ENCODE measurements at places on chromosomes 7 and 10.

- no peak for DNase-seq
These were observed 628.8 kb downstream of the SUGCT start for GRCh38 chr7:40763319-40764287.

- DNase-seq = no peak
These were observed 21.4 kb upstream of the GPR146 start for GRCh38 chr7:1022801-1023465.

GRCh38 chr7:2191016-2191415 is 41.7 kb downstream of the MAD1L1 start:
- no peak for DNase-seq

GRCh38 chr10:84353052-84353803 is 24.8 kb downstream of the CCSER2 start:
- DNase-seq = no peak

DNA sequence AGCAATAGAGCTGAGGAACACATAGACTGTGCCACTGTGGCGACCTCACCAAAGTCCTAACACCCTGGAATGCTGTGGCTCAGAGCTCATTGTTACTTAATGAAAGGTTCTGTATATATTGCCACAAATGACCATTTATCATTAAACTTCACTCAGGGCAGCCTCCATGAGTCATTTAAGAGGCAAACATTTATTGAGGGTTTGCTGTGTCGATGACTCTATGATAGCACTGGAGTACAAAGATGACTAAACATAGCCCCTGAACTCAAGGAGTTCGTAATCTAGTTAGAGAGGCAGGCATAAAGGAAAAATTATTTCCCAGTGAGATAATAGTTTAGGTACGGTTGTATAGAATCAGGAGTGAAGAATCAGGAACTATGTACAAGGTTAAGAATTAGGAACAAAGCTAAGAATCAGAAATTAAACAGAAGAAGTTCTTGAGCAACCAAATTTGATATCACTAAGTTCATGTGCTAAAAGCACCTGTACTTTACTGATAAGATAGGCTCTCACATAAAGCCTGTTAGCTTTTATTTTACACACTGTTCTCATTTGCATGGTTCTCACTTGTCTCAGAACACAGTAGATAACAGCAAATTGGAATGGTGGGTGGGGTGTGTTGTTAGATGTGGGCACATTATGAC is 7.9 kb downstream of the ENTPD7 start:
- no peak for DNase-seq

GRCh38 chr10:86295791-86296190 is 70.8 kb downstream of the GRID1 start:
- DNase-seq = no peak

DNA sequence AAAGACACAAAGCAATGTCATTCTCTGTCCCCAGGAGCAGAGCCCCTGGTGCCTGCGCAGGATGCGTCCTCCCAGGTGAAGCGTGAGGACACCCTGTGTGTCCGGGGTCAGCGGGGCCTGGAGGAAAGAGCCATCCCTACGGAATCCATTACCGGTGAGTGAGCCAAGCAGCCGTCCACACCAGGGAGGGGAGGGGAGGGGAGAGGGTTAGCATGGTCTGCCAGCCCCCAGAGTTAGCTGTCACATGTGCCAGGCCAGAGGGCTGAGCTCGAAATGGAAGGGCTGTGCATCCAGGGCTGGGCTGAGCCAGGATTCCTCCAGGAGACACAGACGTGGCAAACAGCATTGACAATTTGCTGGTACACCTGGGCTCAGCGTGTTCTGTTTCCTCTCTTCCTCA is 15.2 kb downstream of the ZNF282 start:
- no peak for DNase-seq

DNA sequence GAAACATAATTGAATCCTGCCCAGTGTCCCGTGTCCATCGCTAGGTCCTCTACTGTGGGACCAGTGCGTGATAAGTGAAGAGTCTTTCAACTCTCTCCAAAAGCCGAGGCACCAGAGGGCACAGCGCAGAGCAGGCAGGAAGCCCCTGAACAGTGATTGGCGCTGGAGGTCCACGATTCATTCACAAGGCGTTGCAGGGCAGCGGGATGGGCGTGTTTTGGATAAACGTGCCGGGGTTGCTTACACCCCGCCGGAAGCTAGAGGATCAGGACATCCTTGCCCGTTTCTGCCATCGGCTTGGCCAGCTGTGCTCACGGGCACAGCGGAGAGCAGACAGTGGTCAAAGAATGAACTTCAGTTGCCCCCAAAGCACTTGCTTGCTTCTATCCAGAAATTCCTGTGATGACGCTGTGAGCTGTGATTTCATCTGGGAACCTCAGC is 86.0 kb upstream of the PFKP start:
- DNase-seq = no peak

GRCh38 chr7:5584096-5584495 is 160.5 kb upstream of the TNRC18 start:
- no peak for DNase-seq

GRCh38 chr10:128500642-128501041 is 374.4 kb upstream of the MKI67 start:
- no peak for DNase-seq

DNA sequence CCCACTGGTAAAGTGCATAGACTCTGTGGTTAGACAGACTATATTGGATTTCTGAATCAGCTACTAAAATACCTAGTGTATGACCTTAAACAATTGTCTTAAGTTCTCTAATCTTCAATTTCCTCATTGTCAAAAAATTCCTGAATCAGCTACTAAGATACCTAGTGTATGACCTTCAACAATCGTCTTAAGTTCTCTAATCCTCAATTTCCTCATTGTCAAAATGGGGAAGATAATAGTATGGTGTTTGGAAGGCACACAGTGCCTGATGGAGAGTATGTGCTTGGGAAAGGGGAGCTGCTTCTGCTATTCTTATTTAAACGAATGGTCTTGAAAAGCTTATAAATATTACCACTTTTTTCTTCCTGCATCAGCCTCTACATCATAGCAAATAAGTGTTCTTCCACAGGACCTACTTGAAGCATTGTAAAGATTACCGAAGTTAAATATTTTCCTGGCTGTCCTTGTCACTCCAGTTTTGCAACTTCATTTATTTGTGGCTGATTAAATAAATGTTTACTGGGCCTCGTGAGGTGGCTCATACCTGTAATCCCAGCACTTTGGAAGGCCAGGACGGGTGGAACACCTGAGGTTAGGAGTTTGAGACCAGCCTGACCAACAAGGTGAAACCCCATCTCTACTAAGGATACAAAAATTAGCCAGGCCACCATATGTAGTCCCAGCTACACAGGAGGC is 64.4 kb upstream of the ITGA8 start:
- DNase-seq = no peak

- DNase-seq = no peak
These were observed 994.4 kb upstream of the POT1 start for GRCh38 chr7:125924037-125924436.

GRCh38 chr10:92890471-92890870 is 42.2 kb downstream of the EXOC6 start:
- DNase-seq = no peak

DNA sequence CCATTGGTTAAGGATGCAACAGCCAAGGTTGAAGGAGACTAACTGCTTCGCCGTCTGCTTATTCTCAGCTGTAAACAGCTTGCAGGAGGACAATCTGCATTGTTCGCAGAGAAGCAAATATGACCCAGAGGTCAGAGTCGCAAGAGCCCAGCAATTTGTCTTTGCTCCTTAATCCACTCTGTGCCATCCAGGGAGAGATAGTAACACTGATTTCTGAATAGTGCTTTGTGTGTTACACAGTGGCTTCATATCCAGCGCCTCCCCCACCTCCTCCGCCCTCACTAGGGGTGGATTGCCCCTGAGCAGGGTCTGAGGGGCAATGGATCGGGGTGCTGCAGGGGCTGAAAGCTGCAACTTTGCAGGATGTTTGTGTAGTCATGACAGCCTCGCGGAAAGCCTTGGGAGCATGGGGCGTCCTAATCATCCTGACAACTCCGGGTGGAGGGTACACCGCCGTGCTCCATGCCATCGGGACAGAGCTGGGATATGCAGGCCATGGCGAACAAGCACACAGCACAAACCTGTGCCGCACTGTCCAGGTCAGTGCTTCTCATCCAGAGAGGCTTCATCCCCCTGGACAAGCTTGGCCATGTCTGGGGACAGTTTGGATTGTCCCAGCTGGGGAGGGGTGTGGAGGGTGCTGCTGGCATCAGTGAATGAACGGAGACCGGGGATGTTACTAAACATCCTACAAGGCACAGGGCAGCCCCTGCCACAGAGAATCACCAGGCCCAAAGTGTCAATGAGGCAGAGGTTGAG is 103.1 kb upstream of the INSIG1 start:
- DNase-seq = no peak

DNA sequence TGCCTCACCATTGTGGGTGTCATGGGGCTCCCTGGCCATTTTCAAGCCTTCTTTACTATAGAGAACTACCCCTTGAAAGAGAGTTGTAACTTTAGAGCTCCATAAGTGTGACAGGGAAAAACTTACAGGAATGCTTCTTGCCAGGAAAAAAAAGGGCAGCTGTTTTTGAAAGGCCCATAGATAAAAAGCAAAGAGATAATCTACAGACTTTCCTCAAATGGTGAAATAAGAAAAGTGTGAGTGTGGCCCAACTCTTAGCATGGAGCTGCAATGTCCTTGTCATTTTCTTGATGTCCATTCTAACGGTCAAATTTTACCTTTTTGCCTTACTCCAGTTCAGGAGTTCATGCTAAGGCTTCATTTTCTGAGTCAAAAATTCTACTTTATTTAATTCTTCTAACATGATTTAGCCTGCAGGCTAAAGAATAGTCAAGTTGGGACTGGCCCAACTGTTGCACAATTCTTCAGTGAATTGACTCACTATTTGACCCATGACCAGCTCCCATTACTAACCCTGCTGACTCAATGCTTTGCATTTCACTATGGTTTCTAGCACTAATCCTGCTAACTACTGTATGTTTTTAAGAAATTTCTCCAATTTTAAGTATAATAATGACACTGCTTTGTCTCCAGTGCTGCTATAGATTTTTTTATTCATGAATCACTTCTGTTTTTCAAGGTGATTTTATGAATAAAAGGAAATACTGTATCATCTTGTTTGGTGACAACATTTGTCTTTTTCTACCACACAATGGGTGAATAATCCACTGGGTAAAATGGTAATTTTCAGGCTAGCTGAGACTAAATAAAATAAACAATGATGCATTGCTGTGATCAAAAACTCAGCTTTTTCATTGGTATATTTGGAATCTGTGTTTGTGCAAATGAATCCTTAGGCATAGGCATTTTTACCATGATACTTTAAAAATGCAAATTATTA is 41.4 kb upstream of the SGCE start:
- no peak for DNase-seq

GRCh38 chr7:129561677-129562359 is 49.7 kb upstream of the NRF1 start:
- no peak for DNase-seq

GRCh38 chr10:28177944-28178637 is 124.8 kb downstream of the MPP7 start:
- DNase-seq = no peak

DNA sequence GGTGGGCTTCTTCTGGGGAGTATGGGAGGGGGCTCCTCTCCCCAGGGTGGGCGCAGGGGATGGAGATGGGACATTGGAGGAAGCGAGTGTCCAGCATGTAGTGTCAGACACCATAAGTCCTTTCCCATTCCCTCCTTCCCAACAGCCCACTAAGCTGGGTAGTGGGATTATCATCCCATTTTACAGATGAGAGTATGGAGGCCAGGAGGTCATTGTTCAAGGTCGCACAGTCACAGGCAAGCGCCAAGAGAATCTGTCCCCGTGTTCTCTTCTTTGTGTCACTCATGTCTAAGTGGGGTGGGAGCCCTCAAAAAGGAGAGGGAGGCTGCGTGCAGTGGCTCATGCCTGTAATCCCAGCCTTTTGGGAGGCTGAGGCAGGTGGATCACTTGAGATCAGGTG is 64.8 kb downstream of the CLIP2 start:
- DNase-seq = no peak

- no peak for DNase-seq
These were observed 127.1 kb upstream of the PRPS1L1 start for GRCh38 chr7:18154726-18155125.

DNA sequence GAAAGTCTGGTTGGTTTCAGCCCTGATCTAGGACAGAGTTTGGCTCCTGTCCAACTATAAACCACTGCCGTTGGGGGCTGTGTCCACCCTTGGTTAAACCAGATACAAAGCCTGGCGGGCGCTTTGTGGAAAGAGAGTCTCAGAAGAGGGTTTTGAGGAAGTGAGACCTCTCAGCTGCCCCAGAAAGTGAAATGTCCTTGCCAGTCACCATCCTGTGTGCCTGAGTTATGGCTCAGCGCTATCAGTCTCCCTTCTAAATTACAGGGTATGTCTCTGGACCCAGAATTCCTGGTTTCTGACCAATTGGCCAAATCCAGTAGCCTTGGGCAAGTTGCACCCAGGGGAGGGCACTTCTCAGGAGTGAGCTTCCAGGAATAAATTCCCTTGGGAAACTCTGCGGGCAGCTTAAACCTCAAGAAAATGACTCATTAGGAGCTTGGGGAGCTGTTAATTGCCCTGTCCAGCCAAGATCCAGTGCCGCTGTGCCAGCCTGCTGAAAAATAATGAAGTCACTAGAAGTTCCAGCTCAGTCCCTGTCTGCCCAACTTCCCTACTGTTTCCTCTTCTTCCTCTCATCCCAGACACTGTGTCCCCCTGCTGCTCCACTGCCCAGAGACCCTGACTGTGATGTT is 66.7 kb upstream of the PDZD8 start:
- DNase-seq = no peak

- no peak for DNase-seq
These were observed 24.1 kb downstream of the MINDY4 start for GRCh38 chr7:30795161-30795948.

DNA sequence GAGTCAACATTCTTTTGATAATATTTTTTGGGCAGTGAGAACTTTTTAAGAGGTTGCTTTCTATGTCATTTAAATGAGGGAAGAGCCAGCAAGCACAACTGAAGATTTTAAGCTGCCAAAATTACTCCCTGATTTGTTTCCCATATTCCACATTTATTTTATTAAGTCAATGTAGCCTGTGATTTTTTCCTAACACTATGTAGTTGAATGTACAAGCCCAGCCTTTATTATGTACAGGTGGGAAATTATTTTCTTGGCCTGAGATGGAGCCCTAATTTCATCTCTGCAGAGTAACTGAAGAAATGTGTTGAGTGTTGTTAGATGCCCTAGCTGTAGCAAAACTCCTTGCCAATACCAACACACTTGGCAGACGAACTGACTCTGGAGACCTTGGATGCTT is 83.1 kb upstream of the MINDY3 start:
- DNase-seq = no peak
